Left renal cortex interstitium (tissue), 4 donors: ENCODE measurements at places on chromosomes 5 and 9. TPM values are rescaled to one million over a fixed set of nuclear protein-coding genes. Genes with fewer than 3 reads are reported as not detected.

DNA sequence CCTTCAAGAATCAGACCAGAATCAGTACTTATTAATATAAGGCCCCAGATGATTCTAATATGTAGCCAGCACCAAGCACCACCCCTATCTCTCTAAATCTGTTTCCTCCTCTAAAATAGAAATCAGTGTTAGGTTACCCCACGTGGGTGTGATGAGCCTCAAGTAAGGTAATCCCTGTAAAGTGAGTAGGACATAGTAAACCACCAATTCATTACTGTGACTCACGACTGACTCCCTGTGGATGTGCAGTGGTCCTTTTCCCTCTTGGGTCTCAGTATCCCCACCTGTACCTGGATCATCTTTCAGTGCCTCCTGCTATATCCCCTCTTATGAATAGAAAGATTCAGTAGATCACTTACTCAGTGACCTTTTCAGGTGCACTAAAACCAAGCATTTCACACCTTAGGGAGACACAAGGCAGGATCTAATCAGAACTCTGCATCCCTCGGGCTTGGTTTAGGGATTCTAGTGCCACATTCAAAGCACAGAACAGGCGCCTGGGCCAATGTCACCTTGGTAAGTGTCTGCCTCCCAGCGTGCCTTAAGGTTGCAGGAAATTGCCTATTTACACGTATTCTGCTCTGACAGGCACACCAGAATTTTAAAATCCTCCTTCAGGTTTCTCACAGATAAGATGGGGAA is 12.2 kb upstream of the ALDH1B1 start:
- no peak for DNase-seq

DNA sequence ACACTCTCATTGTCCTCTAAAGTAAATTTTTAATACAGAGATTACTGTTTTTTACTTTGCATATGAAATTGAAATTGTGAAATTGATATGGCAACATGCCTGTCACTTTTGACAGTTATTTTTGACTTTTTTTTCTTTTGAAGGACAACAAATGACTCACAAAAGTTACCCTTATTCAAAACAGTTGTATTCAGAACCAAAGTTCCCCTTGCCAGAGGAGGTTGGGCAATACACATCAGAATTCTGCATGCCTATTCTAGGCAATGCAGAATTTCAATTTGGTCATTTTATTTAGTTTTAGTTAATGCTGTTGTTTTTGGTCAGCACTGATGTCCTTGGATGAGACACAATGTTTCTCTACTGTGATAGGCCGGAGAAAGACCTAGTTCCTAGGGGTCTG is 299.1 kb upstream of the PRR16 start:
- no peak for DNase-seq

DNA sequence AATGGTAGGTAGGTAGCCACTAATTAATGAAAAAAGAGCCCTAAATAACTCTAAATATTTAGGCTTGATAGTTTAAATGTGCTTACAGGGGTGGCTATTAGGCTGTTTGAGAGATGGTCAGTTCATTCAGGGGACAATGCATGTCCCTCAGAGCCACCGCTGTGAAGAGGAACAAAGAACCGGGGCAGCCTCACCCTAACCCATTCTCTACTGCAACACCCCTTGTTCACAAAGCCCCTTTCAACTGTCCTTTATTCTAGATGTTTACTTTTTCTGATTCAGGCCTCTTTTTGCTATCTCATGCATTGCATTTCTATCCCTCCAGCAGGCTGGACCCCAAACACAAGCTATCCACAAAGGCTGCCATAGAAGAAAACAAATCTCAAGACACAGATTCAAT is 906.7 kb downstream of the NR2F1-AS1 start:
- no peak for DNase-seq

DNA sequence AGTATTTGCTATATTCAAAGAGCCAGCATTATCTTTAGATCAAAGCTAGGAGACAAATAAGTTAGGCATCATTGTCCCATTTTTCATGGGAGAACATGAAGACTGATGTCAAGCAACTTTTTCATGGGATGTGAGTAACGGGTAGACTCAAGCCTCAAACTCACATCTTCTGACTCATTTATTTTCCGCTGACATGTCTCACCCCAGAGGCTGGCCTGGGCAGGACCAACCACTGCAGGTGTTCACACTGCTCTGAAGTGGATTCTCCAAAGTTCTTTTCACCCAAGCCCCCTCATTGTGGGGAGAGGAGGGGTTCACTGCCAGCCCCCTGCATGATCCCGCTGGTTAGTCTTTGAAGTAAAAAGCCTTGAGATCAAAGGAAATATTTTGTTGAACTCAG is 34.9 kb upstream of the BASP1 start:
- no peak for DNase-seq

- no peak for DNase-seq
These were observed 1.6 kb downstream of the TSLP start for GRCh38 chr5:111072949-111073682.

- DNase-seq = no peak
These were observed 45.3 kb downstream of the INSYN2B start for GRCh38 chr5:169934990-169935389.

- no peak for DNase-seq
These were observed 21.0 kb downstream of the RICTOR start for GRCh38 chr5:39053189-39053588.

DNA sequence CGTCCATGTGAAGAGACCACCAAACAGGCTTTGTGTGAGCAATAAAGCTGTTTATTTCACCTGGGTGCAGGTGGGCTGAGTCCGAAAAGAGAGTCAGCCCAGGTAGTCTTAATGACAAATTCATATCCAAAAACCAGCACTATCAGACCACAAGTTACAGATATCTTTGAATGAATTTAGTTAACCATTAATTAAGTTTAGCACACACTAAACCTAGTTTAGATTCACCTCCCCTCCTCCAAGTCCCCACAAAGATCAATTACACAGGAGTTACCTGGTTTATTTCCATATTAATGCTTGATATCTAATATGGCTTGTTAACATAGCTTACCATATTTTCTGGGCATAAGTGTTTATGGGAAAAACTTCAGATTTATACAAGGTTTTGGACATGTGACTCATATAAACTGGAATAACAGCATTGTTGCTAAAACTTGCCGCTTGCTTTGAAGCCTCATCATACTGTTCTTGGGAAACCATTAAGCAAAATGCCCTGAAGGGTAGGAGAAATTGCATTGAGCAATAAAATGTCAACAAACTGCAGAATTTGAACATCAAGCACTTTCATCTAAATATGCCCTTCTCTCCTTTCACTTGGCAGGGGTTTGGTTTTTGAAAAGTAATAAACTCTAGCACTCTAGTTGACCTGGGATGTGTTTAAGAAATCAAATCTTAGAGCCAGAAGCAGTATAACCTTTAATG is 166.9 kb downstream of the SNCAIP start:
- DNase-seq = no peak

DNA sequence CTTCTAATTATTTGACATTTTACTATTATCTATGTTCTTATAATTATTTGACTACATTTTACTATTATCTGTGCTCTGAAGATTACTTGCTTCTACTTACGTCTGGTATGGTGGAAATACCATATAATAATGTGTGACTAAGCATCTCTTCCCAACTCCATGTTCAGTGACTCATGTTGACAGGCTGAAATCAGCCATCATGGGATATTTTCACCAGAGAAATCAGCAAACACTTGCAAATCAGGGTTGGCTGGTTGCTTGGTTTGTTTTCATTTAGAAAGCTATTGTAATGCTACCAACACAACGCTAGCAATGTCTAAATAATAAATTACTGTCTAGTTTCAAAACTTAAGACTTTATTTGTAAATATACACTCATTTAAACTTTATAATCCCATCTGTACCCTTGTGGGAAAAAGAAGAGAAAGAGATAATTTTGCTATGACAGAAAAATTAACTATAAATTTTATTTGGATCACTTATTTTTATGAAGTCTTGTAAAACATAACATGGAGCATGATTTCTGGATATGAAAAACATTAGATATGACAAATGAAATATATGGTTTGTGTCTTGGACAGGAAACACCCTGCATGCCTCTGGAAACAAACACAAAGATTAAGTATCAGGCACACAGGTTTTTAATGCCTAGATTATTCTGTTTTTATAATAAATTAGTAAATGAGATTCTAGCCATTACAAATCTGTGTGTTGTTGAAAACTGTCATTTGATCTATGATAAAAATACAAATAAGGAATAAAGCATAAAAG is 337.6 kb downstream of the BNC2 start:
- no peak for DNase-seq

GRCh38 chr5:33612386-33612785 is 171.6 kb downstream of the TARS1 start:
- no peak for DNase-seq

The NIPSNAP3A gene
- polyA plus RNA-seq = 60.2 TPM

The DRD1 gene
- not detected for polyA plus RNA-seq

The TTC16 gene
- polyA plus RNA-seq = 0.30 TPM
